LNCaP clone FGC (cell line): ENCODE measurements at places on chromosomes 5 and 9.

DNA sequence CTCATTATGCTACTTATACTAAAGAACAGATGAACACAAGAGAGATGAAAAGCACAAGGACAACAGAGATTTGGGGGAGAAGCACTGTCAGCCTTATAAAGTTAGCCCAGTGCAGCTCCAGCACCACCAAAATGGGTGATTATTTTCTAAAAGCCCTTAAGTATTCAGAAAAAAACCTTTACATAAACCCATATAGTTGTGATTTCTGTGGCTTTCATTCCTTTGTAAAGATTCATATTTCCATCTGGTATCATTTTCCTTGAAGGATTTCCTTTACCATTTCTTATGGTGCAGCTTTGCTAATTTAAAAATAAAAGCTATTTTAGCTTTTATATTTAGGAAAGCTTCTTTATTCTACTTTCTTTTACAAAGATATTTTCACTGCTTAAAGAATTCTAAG, 311.0 kb downstream of the TMEM167A start:
- DNase-seq, result no peak

DNA sequence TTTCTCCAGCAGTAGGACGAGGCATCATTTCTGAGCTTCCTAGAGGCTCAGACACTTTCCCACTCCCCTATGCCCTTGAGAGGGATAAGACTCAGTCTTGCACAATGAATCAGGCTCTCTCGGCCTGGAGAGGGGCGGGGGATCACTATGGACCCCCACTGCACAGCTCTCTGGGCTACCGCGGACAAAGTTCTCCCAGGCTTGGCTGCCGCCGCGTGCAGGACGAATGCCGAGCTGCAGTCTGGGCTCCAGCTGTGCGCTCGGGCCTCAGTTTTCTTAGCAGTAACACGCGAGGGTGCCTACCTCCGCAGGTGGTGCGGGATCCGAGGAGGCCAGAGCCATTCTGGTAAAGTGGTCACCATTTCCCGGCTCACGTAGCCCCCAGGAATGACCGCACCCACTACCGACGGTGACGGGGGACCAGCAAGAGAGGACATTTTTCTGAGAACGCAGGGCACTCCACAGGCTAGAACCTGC, 3.4 kb upstream of the MYORG start:
- no peak for DNase-seq

GRCh38 chr9:108776920-108777639, 78.7 kb downstream of the ACTL7B start:
- DNase-seq, result peak; percentile 46

DNA sequence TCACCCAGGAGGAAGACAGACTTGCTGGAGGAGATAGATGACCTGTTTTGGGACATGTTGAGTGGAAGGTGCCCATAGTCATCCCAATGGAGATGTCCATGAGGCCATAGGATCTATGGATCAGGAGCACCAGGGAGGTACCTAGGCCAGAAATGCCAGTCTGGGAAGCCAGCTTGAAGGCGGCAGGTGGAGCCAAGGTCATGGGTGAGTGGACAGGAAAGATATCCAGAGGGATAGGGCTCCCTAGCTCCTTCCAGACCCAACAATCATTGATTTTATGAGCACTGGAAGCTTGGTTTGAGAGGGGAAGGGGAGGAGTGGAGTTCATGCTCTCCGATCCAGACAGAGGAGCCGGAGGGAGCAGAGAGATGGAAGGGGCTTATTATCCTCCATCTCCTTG, 252.6 kb downstream of the CDK5RAP2 start:
- DNase-seq, result no peak
